ENCODE measurements at places on chromosomes 4 and X.

DNA sequence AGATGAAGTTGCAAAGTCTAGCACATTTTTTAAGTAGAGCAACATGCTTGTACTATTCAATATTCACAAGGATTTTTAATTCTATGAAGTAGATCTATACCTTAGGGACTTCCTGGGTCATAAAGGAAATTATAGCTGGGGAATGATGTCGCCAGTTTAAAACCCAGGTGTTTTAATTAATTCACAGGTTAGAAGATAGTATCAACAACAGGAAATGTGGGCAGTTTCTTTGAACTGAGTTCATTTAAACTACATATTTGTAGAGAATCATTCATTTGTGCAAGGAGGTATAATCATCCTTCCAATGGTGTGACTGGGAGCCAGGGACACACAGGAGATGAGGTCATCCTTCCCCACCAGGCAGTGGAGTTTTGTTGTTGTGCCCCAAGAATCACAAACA lies 181.3 kb upstream of the KLF3 start:
- DNase-seq, result no peak

- no peak for DNase-seq
Measured at GRCh38 chr4:87010192-87010591, 75.4 kb downstream of the AFF1 start.

DNA sequence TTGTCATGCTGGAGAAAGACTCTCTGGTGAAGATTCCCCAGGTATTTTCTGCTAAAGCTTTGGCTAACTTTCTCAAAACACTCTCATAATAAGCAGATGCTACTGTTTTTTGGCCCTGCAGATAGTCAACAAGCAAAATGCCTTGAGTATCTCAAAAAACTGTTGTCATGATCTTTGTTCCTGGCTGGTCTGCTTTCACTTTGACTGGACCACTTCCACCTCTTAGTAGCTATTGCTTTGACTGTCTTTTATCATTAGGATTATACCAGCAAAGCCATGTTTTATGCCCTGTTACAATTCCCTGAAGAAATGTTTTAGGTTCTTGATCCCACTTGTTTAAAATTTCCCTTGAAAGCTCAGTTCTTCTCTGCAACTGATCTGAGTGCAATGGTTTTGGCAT lies 231.5 kb downstream of the SLC7A11 start:
- DNase-seq, result no peak

- no peak for DNase-seq
Measured at GRCh38 chr4:56723201-56723605, 42.1 kb upstream of the HOPX start.

DNA sequence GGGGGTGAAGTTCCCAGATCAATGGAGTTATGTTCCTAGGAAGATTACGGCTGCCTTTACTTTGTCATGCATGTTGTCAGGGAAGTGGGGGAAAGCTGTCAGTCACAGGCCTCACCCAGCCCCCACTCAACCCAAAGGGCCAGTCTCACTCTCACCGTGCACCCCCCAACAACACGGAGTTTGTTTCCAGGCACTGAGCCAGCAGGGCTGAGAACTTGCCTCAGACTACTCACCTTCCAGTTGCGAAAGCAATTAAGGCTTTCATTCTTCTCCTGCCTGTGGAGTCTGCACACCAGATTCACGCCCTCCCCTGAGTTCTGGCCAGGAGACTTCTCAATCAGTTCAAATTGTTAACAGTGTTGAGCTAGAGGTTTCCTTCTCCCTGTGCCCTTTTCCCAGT lies 114.3 kb downstream of the SH3BGRL start:
- DNase-seq, result no peak

DNA sequence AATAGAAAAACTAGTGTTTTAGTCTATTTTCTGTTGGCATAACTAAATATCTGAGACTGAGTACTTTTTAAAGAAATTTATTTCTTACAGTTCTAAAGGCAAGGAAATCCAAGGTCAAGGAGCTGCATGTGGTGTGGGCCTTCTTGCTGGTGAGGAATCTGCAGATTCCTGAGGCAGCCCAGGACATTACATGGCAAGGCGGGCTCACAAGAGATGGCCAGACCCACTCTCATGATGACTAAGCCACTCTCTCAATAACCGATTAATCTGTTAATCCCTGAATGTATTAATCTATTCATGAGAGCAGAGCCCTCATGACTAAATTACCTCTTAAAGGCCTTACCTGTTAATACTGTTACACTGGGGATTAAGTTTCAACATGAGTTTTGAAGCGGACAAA lies 340.8 kb downstream of the GRXCR1 start:
- DNase-seq, result no peak

- no peak for DNase-seq
Measured at GRCh38 chr4:87500092-87500462, 29.1 kb downstream of the SPARCL1 start.

- no peak for DNase-seq
Measured at GRCh38 chr4:56764223-56764622, 57.3 kb downstream of the SPINK2 start.

- DNase-seq, result no peak
Measured at GRCh38 chr4:145177906-145178538, 2.4 kb downstream of the OTUD4 start.

- no peak for DNase-seq
Measured at GRCh38 chr4:12729384-12729783, 754.8 kb downstream of the RAB28 start.

GRCh38 chr4:76410636-76411035 lies 10.3 kb downstream of the CCDC158 start:
- no peak for DNase-seq

GRCh38 chr4:147192679-147193078 lies 247.0 kb upstream of the TTC29 start:
- no peak for DNase-seq

DNA sequence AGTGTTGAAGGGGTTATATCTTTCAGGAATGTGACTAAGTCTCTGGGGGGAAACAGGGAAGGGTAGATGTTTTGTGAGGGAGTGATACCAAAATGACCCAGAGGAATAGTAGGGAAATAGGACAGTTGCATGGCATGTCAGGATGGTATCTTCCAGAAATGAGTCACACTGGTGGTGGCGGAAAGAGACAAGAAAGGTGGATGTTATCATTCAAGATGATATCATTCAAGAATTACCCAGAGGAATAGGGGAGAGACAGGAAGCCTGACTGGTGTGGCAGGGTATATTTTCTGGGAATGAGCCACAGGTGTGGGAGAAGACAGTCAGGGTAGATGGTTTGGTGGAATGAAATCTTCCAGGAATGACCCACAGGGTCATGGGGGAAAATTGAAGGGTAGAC lies 61.1 kb downstream of the MAOA start:
- DNase-seq, result no peak

DNA sequence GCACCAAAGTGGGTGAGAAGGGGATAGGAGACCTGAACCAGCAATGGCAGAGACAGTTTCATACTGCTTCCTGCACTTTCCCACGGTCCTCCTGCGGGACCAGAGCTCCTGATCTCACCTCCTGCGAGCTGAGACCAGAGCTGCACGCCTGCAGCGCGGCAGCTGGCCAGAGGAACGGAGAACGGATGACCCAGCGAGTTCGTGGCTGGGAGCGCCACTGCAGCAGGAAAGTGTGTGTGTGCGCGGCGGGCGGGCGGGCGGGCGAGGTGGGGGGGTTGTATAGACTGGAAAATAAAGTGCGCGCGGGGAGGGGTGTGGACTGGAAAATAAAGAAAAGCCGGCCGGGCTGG lies 16.5 kb downstream of the MCF2 start:
- peak; percentile 19 for DNase-seq

- DNase-seq, result no peak
Measured at GRCh38 chr4:170114636-170115035, 24.9 kb upstream of the AADAT start.

DNA sequence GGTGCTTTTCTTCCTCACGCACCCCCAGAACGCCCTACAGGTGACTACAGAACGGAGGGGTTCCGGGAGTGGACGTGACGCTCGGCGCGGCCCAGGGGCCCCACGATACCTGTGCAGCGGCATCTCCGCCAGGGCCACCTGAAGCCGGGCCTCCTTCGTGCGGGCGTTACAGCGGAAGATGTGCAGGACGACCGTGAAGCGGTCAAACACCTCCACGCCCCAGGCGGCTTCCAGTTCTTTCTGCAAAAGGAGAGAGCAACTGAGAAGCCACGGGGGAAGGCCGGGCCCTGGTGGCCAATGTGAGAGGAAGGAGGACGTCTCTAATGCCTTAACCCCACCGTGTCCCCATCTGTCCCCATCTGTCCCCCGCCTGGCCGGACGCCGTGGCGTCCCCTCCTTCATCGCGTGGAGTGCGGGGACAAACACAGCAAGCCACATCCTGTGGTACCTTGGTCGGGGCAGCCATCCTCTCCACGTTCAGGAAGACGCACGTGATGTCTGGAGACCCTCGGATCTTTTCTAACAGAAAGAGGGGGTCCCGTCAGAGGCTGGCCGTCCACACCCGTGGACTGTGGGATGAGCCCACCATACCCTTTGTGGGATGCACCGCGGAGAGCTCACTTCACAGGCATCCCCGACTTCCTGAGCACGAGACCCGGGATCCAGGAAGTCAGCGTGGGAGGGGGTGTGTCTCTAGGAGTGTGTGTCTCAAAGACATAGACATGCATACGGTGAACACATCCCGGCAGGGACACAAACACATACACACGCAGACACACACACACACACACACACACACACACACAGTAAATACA lies 3.6 kb downstream of the GTPBP6 start:
- DNase-seq, result peak; percentile 30

DNA sequence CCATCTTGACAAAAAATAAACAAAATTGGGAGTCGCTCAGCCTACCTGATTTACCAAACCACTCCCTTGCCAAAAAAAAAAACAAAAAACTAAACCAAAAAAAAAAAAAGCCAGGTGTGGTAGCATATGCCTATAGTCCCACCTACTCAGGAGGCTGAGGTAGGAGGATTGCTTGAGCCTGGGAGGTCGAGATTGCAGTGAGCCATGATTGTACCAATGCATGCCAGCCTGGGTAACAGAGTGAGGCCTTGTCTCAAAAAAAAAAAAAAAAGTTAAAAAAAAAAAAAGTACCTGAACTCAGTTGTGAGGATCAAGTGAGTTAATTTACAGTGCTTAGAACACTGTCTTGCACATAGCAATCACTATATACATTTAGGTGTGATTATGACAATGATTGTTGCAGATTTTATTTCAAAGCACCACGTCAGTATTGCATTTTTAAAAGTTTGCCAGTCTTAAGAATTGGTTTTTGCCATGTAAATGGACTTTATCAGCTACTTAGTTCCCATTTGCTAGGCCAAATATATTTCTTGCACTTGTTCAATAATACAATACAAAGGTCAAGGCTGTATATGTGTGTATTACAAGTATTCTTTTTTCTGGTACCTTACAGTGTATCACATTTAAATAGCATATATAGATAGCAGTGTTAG lies 4.6 kb downstream of the NUDT9 start:
- DNase-seq, result no peak

DNA sequence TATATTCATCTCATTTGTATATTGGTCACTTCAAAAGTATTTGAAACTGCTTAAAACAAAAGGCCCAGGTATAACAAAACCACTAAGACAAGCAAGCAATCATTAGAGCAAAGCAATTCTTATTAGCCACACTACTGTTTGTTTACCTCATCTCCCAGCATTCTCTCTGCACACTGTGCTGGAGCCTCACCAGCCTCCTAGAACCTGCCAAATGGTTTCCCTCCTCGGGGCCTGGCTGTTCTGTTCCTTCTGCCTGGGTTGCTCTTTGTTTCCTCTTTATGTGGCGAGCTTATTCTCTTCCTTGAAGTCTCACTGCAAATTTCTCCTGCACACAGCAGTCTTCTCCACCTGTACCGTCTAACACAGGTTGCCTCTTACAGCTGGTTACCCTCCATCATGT lies 67.5 kb upstream of the MND1 start:
- DNase-seq, result peak; percentile 40

GRCh38 chr4:3746701-3747580 lies 19.2 kb upstream of the ADRA2C start:
- DNase-seq, result no peak

DNA sequence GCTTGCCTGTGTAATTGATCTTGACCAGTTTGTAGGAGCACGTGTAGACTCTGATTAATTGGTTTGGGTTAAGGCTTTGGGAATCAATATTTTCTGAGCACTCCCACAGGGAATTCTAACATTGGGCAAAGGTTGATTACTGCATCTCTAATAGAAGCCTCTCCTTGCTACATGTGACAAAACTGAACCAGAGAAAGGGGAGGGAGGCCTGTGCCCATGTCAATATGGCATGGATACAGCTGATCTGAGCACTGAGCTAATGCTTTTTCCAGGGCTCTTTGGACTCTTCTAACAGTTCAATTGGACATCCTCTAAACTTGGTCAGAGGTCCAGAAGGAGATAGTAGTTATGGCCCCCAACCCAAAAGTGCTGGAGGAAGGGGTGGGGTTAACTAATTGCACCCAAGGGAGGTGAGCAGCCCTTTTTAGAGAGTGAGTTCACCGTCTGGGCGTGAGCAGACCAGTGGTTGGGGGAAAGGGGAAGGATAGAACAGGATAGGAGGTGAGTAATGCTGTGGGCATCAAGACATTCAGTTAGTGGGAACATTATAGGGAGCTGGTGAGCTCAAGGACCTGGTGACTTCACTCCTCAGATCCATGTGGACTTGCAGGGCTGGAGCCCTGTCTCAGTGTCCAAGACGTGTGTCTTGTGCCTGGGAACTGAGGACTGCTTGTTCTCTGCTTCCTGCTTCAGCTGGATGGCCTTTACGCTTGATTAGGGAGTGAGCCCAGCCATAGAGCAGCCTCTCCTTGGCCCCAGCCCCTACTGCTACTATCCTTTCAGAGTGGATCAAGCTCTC lies 22.8 kb downstream of the MSN start:
- DNase-seq, result no peak

- no peak for DNase-seq
Measured at GRCh38 chr4:151267822-151268535, 9.0 kb upstream of the PRSS48 start.

- DNase-seq, result no peak
Measured at GRCh38 chrX:1207496-1208025, 4.9 kb downstream of the CRLF2 start.

DNA sequence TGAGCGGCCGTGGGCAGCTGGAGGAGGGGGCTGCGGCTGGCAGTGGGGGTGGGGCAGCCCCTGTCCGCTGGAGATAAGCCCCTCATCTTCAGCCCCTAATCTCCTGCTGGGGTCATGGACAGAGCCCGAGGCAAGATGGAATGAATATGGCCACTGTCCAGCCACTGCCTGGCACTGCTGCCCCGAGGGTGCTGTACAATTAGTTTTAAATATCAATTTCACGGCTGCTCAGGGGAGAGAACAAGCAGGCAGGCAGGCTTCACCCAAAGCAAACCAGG lies 64.1 kb upstream of the NKX1-1 start:
- no peak for DNase-seq

- DNase-seq, result no peak
Measured at GRCh38 chr4:107650251-107650650, 69.8 kb downstream of the PAPSS1 start.

GRCh38 chr4:105461221-105461620 lies 12.6 kb downstream of the PPA2 start:
- DNase-seq, result no peak

All from right hindlimb (tissue), 1 donor.